ENCODE measurements at places on chromosomes 4 and X.

- peak; percentile 46 for DNase-seq
Observed at GRCh38 chrX:46796574-46797191, 37.8 kb upstream of the SLC9A7 start.

DNA sequence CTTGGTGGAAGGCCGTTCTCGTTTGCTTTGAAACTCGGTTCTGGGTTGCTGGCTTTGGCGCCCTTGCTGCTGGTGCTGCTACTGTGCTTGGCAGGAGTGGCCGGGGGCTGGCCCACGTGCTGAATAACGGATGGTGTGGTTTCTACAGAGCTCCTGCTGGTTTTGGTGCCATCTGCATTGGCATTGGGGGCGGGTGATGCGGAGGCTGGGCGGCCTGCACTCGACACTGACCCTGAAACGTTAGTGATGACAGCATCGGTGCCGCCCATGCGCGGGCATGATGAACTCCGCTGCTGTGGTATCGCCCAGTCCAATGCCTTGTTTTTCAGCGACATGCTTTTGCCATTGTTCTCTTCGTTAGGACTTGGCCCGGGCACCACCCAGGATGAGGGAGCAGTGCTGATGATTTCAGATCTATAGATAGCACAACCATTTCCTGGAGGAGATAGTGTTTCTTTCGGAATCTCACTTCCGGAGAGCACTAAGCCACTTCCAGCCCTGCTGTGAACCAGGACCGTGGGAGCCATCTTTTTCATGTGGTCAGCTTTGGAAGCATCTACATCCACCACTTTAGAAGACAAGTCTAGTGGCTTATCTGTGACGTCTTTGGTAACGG is 24.2 kb downstream of the BCOR start:
- no peak for DNase-seq

GRCh38 chr4:137994853-137995252 is 247.3 kb downstream of the SLC7A11 start:
- no peak for DNase-seq

GRCh38 chr4:147730333-147730732 is 1.6 kb upstream of the ARHGAP10 start:
- DNase-seq: no peak

DNA sequence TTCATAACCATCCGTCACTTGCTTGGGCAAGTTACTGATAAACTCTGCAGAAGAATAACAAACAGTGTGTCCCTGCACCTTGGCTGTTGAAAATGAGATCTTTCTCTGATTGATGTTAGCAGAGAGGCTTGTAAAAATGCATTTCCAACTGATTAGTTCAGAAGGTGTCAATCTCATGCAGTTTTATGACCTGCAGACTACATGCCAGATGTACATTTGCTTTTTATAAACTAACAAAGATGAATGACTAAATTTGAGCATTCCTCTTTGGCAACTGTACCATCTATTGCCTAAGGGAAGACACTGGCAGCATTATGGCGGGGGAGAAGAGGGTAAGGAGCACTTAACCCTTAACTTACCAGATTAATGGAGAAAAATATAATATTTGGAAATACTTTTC is 192.8 kb downstream of the DCTD start:
- no peak for DNase-seq

DNA sequence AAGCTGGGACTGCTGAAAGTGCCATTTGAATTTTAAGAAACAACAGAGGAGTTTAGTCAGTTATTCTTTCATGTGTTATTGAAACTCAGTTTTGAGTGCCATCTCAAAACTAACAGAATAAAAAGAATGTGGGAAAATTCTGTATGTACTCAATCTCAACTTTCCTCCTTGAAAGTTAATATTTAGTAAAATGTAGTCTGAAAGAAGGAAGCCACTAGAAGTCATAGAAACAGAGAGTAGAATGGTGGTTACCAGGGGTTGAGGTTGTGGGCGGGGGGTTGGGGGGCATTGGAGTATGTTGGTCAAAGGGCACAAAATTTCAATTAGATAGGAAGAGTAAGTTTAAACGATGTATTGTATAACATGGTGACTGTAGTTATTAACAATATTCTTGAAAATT is 628.3 kb upstream of the MAGEB2 start:
- no peak for DNase-seq

- no peak for DNase-seq
Observed at GRCh38 chr4:108346818-108347210, 178.1 kb upstream of the LEF1 start.

DNA sequence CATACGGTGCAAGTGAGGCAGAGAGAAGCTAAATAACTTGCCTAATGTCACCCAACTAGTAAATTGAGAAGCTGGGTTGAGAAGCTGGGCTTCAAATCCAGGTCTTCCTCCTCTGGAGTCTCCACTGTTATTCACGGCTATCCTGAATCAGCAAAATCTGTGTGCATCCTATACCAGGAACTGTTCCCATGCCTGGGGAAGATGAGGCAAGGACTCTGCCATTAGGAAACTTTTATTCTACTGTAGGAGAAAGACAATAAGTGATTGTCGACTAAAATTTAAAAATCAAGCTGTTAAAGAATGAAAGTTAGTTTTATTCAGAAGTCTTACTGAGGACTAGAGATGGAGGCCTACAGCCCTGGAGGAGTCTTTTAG is 872 bp upstream of the TEC start:
- DNase-seq: no peak

- DNase-seq: no peak
Observed at GRCh38 chr4:19254486-19254885, 997.2 kb upstream of the SLIT2 start.

GRCh38 chrX:10457092-10457491 is 163.3 kb downstream of the MID1 start:
- DNase-seq: no peak
